Transverse colon (tissue), 4 donors: ENCODE measurements at places on chromosomes 12 and 14. TPM values are rescaled to one million over a fixed set of nuclear protein-coding genes. Genes with fewer than 3 reads are reported as not detected.

Gene TOMM20L
- not detected for total RNA-seq

Gene INSM2
- total RNA-seq: not detected

DNA sequence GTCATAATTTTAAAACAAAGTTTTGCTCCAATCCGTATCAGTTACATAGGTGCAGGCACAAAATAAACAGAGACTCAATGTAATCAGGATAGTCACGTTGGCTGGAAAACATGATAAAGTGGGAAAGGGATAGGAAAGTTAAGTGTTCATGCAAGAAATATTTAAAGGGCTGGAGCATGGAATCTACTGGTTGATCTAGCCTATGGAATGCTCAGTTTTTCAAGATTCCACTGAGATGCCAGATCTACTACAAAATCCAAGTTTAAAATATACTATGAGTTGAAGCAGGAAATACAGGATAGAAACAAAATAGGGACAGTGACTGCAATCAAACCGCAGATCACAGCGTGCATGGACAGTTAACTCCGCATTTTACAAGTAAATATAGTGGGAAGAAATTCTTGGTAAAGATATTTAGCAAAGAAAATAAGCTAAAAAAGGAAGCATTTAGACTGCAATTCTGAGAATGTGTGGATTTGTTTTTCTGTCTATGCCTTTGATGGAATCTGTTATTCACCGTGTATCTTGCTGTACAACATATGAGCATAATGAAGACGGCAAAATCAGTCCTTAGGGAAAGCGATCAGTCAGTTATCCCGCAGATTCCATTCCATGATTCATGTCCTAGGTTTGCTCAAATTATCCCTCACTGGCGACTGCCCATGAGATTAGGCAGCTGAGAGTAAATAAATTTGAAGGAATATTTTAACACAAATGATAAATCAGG is 1044.3 kb downstream of the FLRT2 start:
- DNase-seq: no peak

GRCh38 chr14:77339407-77339806 is 18.6 kb downstream of the GSTZ1 start:
- no peak for DNase-seq

DNA sequence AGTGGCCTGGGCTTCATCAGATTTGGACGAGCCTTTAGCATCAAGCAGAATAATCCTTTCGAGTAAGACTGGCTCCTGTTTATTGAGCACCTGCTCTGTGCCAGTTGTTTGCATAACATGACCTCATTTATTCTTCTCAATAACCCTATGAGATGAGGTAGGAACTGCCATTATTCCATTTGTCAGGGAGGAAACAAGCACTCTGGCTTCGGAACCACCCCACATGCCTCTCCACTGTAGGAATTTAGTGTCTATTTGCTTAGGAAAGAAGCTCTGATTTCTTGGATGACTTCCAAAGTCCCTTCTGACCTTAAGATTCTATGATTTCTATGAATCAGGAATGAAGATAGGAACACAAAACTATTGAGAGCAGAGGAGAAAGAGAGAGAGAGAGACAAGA is 11.0 kb downstream of the SAMD4A start:
- no peak for DNase-seq

DNA sequence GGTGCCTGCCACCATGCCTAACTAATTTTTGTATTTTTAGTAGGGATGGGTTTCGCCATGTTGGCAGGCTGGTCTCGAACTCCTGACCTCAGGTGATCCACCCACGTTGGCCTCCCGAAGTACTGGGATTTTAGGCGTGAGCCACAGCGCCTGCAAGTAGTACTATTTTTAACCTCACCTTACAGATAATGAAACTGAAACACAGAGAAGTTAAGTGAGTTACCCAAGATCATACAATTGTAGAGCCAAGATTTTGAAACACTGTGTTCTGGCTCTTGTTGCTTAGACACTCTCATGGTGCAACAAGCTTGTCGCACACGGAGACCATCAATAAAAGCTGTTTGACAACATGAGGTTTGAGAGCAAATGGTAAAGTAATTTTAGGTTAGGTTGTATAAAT is 159.1 kb upstream of the LMNTD1 start:
- DNase-seq: no peak

DNA sequence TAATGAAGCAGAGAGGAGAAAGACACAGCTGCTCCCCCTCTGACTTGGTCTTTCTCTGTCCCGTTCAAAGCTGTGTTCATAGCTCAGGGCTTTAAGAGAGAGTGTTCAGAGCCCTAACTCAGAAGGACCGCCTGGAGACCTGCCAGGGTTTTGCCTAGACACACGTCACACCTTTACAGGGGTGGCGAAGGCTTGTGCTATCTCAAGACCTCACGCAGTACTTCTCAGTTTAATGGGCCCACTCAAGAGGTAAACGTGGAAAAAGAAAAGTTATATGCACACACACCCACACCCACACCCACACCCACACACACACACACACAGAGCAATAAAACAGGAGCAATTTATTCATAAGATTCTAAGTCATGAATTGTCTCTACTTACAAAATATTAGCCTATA is 374.3 kb downstream of the C12orf75 start:
- DNase-seq: peak; percentile 44

DNA sequence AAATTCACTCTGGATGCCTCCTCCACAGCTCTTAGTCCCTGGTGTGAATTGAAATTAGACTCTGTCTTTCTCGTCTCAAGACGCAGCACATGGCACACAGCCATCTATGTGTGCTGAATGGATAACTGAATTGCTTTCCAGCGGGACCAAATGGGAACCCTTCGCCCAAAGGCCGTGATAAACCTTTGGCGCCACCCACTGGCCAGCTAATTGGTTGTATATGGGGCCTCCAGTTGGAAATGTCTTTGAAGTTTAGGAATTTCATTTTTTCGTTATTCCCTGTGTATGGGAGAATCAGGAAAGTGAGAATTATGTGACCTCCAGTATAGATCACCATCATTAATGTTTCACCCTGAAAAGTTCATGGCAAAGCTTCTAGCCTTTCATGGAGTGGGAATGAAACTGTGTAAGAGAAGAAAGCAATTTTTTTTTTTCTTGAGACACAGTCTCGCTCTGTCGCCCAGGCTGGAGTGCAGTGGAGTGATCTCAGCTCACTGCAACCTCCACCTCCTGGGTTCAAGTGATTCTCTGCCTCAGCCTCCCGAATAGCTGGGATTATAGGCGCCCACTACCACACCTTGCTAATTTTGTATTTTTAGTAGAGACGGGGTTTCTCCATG is 9.8 kb upstream of the HSP90AA1 start:
- DNase-seq: peak; percentile 89

DNA sequence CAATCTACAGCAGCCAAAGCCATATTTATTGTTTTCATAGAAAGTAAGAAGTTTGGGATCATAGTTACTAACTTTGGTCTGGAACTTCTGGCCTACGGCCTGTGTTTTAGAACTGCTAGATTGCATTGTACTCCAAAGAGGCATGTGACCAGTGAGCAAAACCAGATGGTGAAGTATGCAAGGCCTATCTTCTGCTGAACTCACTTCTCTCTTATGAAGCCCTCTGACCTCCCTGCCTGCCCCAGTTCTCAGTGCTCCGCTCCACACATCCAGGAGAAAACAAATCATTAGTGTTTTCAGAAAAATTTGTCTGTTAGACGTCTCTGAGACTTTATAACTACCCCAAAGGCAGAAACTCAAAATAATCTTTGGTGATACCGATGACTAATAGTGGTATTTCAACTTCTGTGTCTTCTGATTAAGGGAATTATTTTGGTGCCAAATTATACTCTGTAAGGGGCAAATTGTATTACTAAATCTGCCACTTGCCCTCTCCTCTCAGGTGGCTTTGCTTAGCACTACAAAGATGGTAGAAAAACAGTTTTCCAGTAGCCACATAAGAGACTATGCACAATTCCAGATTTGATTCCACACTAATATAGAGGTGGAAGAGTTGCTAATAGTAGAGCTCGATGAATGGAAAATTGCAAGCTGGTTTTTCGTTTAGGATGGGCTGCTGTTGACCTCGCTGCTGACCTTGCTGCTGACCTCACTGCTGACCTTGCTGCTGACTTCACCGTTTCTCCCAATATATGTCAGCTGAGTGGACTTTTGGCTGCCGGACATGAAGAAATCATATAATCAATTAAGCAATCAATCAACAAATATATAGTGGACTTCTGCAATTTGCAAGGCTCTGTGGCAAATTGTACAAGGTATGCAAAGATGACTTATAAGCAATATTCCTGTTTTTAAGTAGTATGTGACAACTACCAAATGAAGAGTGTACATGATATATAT is 147.5 kb downstream of the KITLG start:
- no peak for DNase-seq

GRCh38 chr12:79521576-79521975 is 169.2 kb downstream of the PAWR start:
- no peak for DNase-seq

- peak; percentile 67 for DNase-seq
These were observed 24.3 kb upstream of the RCOR1 start for GRCh38 chr14:102568115-102568614.

- DNase-seq: no peak
These were observed 404.4 kb upstream of the CCDC196 start for GRCh38 chr14:66081594-66082376.

- peak; percentile 99 for DNase-seq
These were observed 624 bp upstream of the SBNO1 start for GRCh38 chr12:123365025-123365917.

DNA sequence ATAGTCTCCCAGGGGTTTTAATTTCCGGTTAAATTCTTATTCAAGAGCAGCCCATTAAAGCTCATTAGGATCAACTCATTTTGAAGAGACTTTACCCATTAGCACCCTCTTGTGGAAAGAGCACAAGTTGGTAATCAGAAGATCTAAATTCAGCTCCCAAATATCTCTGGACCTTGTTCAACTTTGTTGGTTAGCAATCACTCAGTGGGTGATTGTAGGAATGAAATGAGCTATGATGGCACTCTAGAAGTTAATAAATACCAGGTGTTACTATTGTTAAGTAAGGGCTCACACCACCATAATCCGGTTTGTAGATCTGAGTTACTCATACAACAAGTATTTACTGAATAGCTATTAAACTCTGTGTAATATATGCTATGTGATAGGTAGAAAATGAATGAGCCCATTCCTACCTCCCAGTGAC is 42.9 kb downstream of the TRIP11 start:
- DNase-seq: no peak

DNA sequence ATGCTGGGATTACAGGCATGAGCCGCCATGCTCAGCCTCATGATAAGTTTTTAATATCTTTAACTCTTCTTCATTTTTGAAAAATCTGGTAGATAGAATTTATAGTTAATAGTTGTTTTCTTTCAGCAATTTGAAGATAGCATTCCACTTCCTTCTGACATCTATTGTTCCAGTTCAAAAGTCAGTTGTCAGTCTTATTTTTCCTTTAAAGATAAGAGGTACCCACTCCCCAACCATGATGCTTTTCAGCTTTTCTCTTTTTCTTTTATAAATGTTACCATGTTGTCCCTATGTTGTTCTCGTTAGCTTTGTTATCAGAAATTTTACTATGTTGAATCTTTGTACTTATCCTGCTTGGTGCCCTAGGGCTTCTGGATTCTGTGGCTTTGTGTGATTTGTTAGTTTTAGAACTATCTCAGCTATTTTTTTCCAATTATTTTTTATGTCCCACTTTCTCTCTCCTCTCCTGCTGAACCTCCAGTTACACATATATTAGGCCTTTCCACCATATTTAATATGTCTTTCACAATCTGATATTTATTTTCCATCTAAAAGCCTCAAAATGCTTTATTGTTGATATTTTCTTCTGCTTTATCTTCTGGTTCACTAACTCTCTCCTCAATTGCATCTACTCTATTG is 181.6 kb upstream of the FOXN3 start:
- DNase-seq: no peak

DNA sequence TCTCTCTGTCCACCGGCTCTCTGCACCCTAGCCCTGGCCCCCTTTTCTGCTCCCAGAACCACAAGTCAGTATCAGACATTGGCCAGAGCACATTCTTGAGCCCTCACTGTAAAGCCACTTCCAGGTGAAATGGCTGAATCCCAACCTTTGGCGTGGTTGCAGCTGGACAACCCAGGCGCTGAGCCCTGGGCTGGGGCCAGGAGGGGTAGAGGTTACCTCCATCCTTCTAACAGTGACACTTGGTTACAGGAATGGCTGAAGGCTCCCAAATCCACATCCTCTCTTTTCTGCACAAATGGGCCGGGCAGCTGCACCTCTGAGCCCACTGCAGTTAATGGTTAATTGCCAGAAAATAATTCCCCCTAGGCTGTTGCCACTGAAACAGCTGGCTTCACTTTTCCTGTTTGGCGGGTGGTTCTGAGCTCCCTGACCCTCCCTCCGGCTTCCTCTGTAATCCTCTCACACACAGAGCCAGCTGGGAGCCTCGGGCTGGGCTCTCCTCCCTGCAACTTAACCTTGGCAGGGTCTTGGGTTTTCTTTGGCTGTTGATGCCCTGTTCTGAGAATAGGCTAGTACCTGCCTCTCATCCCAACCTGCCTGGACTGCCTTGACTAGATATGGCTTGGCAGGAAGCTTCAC is 44.1 kb downstream of the TSPAN11 start:
- no peak for DNase-seq

GRCh38 chr14:26444822-26445221 is 153.0 kb downstream of the NOVA1 start:
- DNase-seq: no peak

DNA sequence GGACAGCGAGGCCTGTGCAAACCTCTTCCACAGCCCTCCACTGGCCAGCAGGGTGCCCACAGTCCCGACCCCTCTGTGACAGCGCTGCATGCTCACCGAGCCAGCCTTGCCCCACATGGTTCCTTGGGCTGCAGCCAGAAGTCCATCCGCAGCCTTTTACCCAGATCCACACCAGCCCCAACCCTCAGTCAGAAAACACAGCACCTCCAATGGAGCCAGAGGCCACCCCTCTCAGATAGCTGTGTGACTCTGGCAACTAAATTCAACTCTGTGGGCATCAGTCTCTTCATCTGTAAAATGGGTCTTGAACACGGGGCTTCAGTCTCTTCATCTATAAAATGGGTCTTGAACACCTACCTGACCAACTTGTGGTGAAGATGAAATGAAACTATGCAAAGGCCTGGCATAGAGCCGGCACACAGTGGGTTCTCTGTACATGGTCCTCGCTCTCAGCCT is 38.0 kb downstream of the NFKBIA start:
- no peak for DNase-seq

DNA sequence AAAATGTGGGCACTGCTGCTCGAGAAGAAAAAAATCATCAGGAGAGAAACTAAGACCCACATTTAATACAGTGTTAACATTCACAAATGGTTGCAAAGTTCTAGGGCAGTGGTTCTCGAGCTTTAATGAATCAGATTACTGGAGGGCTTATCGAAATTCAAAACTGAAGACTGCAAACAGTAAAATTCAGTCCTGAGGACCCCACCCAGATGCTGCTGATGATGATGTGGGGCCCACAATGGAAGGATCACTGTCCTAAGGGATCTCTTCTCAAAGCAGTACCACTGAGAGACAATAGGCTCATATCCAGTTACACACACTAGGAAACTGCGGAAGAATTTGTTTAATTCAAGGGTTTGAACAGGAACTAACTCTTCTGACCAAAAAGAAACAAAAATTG is 31.4 kb downstream of the DICER1 start:
- no peak for DNase-seq
